ENCODE measurements at places on chromosomes 11 and 22.

GRCh38 chr11:126226334-126227084, 14.9 kb downstream of the FAM118B start:
- DNase-seq: no peak

DNA sequence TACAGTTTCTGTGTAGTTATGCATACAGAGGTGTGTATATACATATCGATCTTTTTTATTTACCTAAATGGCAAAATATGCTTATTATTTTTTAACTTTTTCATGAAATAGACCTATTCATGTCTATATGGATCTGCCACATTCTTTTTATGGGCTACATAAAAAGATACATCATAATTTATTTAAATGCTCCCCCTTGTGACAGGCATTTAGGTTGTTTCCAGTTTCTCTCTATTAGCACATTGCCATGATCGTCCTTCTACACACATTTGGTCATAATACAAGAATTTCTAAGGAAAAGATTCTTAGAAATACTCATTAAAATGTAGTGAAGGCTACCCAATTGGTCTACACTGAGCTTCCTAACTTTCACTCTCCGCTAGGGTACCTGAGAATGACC, 1067.4 kb downstream of the OPCML start:
- no peak for DNase-seq

- no peak for DNase-seq
Measured at GRCh38 chr11:36743039-36743438, 145.0 kb upstream of the RAG2 start.

DNA sequence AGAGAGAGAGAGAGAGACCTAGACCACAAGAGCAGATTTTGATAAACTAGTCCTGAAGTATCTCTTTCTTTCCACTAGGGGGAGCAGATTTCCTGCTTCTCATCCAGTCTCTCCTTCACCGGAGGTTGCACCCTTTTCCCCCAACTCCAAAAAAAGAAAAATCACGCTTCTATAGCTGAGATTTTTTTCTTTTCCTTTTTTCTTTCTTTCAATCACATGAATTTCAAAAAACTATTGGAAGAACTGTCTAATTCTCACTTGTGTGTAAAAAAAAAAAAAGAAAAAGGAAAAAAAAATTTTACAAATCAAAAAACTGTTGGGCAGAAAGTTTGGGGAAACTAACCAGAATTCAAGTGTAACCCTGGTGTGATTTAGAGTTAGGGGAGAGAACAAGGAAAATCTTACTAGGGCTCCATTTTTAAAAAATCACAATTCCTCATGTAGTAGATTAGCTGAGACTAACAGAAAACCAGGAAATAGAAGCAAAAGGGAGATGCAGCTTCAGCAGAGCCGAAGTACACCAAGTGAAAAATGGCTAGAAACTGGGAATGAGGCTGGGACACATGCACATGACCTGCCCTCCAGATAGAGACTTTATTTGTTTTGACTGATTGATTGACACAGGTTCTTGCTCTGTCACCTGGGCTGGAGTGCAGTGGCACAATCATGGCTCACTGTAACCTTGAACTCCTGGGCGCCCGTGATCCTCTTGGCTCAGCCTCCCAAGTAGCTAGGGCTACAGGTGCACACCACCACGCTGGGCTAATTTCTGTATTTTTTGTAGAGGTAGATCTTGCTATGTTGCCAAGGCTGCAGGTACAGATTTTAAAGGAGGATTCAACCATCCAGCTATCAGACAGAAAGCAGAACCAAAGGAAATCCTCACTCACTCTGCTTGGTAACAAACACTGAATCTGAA, 27.1 kb downstream of the SDHD start:
- DNase-seq: no peak

DNA sequence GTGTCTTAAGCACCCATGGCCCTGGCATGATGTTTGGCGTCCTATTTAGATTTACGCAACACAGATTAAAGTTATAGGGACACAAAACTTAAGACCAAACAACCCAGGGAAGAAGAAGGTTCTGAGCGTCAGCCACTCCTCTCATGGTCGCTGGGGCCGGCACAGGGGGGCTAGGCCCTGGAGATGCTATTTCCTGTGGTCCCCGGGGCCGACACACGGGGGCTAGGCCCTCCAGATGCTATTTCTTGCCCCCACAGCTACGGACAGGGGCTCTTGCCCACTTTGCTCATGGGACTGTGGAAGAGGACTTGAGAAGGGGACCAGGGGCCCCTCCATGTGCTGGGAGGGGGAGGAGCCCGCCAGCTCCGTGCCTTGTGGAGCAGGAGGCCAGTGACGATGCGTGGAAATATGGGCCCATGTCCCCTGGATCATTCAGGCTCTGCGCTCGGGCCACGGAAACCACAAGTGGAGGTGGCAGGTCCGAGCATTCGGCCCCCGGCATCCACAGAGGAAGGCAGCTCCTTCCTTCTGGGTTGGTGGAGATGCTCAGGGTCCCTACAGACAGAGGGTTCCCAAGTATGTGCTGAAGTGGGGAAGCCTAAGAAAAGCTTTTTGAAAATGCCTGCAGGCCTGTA, 711.1 kb downstream of the BRD1 start:
- DNase-seq: no peak

DNA sequence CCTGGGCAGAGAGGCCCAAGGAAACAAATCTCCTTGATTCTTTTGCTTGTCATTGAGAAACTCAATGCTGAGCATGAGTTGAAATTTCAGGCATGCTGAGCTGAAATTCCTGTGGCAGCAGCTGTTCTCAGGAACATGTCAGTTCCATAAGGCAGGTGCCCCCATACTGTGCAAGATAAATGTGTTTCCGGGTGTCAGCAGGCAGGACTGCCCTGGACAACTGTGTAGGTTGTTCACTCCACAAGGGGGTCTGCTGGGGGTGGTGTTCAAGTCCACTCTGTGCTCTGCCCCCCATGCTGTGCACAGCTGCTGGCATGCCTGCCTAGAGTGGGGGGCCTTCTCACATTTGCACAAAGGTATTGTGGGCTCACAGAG, 133.7 kb downstream of the CTTN start:
- DNase-seq: no peak

GRCh38 chr22:28826921-28827320, 26.6 kb upstream of the XBP1 start:
- DNase-seq: no peak

DNA sequence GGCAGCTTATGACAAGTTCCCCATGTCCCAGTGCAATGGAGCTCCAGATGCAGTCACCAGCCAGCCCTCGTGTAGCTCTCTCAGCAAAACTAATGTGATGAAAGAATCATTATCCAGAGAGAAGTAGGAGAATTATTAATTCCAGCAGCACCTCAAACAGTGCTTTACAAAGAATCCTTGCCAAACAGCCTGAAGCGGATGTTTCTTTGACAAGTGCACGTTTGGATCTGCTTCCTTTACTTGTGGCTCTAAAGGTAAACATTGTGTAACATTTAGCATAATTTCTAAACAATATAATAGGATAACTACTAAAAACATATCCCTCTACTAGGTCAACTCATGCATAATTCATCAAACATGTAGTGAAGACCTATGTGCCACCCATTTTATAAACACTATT, 197.0 kb downstream of the FAM181B start:
- no peak for DNase-seq

DNA sequence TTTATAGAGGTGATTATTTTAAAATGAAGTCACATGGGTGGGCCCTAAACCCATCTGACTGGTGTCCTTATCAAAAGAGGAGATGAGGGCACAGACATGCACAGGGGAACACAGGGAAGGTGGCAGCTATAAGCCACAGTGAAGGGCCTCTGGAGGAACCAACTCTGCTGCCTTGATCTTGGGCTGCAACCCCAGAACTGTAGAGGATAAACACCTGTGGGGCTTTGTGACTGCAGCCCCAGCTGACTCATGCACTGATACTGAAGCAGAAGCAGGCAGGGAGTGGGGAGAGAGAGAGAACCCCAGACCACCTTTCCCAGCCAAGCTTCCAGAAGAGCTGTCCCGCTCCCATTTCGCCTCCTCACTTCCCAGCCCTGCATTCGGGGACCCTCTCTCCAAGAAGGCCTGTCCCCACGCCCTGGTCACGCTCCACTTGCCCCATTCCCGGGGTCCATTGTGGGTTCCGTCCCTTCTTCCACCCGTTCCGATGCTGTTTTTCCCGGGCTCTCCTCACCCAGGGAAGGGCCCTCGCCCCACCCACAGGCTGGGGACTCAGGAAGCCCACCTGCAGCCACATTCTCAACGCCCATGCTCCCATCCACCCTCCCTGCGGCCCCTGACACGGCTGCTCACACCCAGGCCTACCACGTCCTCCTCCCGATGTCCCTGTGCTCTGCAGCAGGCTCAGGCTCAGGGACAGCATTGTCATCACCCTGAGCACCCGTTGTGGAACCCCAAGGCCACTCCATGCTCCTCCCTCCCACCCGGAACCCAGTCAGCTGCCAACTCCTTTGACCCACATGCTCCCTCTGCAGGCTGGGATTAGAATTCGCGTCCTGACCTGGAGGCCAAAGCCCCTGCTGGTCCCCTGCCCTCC, 90.8 kb upstream of the SHANK2 start:
- no peak for DNase-seq

- no peak for DNase-seq
Measured at GRCh38 chr11:11985016-11985715, 23.3 kb downstream of the DKK3 start.

- DNase-seq: no peak
Measured at GRCh38 chr11:19087658-19088057, 27.1 kb upstream of the MRGPRX2 start.

DNA sequence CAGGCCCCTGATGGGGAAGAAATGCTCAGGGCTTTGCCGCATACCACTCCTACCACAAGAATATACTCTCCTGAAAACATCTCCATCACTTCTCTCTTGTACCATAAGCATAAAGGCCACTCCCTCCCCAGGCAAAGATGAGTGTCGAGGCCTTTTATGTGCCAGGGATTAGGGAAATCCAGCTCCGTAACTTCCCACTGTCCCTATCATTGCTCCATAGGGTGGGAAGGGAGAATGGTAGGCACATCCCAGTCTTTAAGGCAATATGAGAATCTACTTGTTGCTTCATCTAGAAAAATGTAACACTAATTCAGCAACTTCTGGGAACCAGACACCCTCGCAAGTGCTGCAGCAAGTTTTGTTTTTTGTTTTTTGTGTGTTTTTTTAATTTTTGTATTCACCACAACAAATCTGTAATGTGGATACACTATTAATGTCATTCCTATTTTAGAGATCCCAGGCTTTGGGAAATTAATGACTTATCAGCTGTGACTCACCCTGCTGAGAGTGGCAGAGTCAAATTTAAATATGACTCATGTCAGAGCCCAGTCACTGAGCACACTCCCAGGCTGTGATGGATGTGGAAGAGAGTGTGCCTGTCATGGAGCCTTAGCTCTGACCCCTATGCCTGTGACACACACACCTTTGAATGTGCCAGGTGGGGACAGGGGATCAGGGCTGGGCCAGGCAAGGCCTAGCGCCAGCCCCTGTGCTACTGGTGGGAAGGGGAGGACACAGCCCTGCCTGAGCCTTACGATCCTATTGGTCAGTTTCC, 23.4 kb downstream of the PANX1 start:
- peak; percentile 22 for DNase-seq

- no peak for DNase-seq
Measured at GRCh38 chr11:35848616-35849015, 95.2 kb upstream of the LDLRAD3 start.

DNA sequence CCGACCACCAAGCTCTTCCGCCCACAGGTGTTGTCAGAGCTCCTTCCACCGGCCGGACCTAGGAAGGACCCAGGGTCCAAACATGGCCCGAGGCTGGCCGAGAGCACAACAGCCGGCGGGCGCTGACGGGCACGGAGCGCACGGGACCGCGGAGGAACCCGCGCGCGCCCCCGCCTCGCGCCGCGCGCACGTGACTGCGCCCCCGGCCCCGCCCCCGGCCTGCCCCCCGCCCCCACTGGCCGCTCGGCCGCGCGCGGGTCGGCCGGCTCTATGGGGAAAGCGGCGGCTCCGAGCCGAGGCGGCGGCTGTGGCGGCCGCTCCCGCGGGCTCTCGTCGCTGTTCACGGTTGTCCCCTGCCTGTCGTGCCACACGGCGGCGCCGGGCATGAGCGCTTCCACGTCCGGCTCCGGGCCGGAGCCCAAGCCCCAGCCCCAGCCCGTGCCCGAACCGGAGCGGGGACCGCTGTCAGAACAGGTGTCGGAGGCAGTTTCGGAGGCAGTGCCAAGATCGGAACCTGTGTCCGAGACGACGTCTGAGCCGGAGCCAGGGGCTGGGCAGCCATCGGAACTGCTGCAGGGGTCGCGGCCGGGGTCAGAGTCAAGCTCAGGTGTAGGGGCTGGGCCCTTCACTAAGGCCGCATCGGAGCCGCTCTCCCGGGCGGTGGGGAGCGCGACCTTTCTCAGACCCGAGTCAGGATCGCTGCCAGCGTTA, at the start of gene OSBP2:
TSS of gene OSBP2 (plus strand) at position 235 of the 711 bp plus-strand sequence. CDS start at position 271, 36 bp downstream.
- DNase-seq: peak; percentile 27

DNA sequence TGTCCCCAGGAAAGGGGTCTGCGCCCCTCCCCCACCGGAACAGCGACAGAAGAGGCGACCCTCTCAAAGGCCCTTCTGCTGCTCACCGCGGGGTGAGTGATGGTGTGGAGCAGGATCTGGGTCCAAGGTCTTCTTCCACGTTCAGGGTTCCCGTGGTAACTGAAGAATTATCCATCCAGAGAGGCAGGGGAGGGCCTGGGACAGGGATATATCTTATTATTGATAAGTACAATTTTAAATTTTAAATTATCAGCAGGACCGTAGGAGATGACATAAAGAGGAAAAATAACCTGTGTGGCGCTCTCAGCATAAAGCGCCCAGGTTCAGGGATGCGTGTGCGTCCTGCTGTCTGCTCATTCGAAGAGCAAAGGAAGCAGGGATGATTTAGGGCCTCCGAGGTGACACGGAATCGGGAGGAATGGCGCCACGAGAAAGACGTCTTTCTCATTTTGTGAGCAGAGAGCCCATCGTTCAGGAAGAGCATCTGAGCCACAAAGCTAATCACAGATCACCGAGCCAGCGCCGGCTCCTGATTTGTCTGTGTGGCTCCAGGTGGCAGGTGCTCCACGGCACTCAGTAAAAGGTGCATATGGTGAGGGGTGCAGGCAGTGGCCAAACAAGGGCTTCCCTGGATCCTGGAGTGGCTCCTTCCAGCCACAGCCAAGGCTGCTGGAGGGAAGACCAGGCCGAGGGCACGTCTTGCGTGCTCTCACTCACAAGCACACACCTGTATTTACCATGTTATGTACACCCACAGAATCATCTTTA, 19.3 kb downstream of the KRTAP5-5 start:
- DNase-seq: no peak

DNA sequence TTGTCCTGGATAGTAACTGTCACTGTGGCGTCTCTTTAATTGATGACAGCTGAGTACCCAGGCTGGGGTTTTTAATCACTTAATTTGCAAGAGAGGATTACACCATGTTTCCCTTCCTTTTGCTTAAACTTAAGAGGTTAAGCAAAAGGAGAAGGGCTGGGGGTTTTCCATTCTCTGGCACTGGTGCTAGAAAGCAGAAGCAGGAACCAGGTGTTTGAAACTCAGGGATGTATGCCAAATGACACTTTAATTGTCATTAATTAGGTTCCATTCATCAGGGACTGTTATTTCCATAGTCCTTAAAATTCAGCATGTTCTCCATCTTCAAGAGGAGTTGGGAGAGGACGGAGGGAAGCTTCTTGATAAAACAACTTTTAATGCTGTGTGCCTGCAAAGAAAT, 746.2 kb downstream of the NELL1 start:
- DNase-seq: no peak

GRCh38 chr11:111778047-111778558, 11.9 kb upstream of the PPP2R1B start:
- DNase-seq: no peak
